ENCODE measurements at places on chromosomes 2 and 18.

- DNase-seq, result no peak
Measured at GRCh38 chr2:127644066-127645025, 1.6 kb upstream of the GPR17 start.

DNA sequence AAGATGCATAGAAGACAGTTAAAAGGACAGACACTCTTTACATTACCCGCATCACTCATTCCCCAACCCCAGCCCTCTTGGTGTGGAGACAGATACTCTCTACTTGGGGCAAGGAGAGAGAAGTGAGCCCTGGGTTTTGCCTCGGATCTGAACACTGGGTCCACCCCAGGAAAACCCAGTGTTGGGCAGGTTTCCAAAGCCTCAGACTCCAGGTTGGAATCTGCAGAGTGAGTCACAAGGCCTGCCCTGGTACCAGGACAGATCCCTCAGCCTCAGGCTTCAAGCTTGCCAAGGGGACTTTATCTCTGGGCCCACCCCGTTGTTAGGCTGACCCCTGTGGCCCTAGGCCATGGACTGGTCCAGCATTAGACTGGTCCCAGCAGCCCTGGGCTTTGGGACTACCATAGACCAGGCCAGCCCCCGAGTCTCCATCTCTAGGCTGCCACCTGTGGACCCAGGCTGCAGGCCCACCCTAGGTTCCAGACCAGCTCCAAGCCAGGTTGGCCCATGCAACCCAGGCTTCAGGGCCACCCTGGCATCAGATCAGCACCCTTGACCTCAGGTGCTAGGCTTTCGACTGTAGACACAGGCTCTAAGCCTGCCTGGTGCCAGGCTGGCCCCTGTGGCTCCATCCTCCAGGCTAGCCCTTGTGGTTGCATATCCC is 112.8 kb downstream of the GULP1 start:
- no peak for DNase-seq

DNA sequence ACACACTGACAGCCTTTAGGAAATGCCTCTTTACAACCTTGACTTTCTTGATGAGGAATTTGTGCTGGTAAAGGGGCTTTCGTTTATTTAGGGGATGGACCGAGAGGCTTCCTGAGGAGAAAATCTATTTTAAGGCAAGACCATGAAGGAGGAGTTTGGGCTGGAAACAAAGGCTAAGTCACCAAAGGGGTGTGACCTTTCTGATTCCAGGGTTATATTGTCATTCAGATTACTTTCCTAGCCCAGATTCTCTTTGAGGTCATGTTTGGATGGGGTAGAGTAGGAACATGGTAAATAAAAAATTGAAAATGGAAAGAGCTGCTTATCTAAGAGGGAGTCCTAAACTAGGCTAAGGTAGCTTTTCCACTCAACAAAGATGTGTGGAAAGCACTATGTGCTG is 77.1 kb upstream of the UGP2 start:
- no peak for DNase-seq

DNA sequence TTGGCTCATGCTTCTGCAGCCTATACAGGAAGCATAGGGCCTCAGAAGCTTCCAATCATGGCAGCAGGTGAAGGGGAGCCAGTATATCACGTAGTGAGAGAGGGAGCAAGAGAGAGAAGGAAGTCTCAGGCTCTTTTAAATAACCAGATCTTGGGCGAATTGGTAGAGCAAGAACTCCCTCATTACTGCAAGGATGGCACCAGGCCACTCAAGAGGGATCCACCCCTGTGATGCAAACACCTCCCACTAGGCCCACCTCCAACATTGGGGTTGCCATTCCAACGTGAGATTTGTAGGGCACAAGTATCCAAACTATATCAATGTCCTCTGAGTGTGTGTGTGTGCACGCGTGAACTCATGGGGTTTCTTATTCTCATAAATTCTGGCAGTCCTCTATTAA is 37.6 kb upstream of the RMP24 start:
- no peak for DNase-seq

- DNase-seq, result no peak
Measured at GRCh38 chr2:222451224-222451674, 26.9 kb downstream of the SGPP2 start.

- DNase-seq, result no peak
Measured at GRCh38 chr2:18474700-18475099, 85.8 kb downstream of the RDH14 start.

DNA sequence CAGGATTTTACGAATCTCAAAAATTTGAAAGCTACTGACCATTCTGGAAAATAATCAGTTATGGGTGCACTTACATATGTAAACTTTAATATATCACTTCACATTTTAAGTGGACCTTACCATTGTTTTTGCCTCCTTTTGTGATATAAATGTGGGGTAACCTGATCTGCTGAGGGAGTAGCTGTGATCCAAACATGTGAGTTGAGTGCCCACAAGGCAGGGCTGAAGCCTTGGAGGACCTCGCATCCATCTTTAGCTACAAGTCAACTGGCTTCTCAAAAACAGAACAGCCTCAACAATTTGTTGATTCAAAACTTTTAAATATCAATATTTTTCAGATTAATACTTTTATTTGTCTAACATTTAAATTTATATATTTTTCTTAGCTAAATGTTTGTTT is 178.2 kb downstream of the PLCL1 start:
- DNase-seq, result no peak

DNA sequence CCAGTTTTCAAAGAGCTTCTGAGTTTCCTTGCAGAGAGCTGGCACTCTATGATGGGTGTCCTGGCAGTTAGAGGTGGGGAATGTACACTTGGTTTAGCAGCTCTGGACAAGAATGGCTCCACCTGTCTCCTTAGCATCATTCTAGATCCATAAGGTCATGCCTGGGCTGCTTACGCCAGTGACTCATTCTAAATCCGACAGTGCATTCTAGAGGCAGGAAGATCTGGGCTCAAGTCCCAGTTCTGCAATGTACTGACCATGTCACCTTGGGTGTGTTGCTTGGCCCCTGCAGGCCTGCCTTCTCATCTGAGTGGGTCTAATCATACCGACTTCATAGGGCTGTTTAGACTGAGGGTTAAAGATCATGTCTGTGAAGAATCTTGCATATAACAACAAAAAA is 46.5 kb downstream of the PTGR3 start:
- DNase-seq, result no peak

GRCh38 chr18:50014606-50015005 is 180.3 kb downstream of the MYO5B start:
- no peak for DNase-seq

DNA sequence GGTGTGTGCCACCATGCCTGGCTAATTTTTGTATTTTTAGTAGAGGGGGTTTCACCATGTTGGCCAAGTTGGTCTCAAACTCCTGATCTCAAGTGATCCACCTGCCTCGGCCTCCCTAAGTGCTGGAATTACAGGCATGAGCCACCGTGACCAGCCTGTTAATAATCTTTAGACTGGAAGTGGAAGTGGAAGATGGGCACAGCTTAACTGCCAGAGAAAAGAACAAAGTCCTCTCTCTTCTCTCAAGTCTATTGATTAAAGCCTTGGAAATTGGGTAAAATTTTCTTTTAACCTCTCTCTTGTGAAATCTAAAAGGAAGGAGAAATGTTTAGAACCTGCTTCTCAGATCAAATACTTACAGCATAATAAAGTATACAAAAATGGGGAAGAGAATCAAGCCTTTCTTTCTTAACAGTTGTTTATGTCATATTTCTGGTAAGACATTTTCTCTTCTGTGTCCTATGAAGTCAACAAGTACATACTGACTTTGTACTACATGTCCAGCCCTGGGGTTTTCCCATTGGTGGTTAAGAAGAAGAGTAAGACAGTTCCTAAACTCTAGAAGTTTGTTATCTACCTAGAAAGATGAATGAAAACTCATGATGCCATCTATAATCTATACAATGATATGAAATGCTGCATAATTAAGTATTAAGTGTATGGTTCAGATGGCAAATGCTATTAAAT is 4.6 kb downstream of the TMEM169 start:
- no peak for DNase-seq

GRCh38 chr2:3193443-3194330 is 183.9 kb downstream of the EIPR1 start:
- DNase-seq, result no peak

GRCh38 chr2:236776695-236777251 is 207.1 kb downstream of the ACKR3 start:
- no peak for DNase-seq

DNA sequence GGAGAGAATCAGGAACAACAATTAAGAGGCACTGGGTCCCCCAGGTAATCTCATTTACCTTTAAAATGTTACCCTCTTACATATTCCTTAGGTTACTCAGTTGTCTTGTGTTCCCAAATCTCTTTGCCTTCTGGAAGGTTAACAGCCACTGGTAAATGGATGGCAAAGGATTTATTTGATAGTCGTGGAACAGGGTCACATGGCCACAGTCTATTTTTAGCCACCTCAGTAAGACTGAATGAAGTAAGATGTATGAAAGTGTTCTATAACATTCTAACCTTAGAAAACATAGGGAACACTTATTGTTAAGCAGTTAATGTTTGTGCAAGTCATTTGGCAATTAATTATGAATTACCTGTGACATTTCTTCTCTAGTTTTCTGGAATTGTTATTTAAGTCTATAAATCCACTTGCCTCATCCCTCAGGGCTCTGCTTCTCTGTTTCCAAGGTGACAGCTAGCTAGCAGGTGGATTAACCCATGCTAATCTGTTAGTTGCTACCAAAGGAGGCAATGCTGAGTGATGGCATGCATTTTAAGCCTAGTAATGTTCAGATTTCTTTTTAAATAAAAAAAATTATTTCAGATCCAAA is 211.0 kb downstream of the PIK3C3 start:
- DNase-seq, result no peak

DNA sequence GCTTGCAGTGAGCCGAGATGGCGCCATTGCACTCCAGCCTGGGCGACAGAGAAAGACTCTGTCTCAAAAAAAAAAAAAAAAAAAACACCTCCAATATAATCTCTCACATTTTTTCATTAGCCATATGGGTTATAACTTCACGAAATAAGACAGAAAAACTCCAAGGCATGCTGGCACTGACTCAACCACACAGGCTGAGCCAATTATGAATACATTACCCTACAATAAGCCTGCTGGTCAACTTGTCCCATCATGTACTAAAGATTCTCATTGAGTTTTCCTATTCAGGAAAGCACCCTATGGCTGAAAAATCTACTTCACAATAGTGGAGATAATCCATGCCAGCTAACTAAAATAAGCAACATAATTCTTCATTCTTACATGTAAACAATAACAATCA is 12.8 kb upstream of the MAP3K20 start:
- no peak for DNase-seq

- no peak for DNase-seq
Measured at GRCh38 chr2:162212366-162212765, 30.9 kb downstream of the FAP start.

- DNase-seq, result no peak
Measured at GRCh38 chr2:195092341-195092740, 564.7 kb upstream of the SLC39A10 start.

DNA sequence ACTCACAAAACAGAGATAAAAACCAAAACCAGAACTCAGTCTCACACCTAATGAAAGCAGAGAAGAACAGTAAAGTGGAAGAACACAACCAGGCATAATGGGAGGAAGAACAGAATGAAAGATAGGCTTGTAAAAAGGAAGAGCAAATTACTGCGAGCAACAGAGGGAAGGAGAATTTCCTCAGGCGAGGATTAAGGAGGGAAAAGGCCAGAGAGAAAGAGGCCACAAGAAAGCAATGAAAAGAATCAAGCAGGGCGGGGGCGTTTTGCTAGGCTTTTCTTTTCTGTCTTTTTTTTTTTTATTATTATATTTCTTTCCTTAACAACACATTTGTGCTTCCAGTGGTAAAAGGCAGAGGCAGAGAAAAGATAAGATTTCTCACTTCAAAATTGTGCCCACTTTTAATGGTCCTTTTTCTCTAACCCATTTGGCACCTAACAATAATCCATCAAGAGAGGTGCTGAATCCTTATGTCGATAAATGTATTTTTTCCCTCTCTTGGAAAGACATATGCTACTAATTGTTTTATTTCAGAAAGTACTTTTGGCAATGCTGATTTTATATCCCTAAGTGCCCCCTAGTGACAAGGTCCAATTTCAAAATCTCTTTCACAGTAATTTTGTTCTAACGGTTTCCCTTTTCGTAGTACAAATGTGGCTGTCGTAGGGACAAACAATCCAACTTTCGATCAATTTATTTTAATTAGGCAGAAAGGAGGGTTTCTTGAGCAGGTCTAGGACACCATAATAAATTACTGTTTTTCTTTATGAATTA is 138.7 kb upstream of the AQP4 start:
- no peak for DNase-seq

GRCh38 chr2:1584051-1584531 is 160.2 kb downstream of the PXDN start:
- no peak for DNase-seq

- no peak for DNase-seq
Measured at GRCh38 chr2:122866095-122866494, 1110.6 kb downstream of the TSN start.

GRCh38 chr18:3472681-3473544 is 22.9 kb downstream of the TGIF1 start:
- no peak for DNase-seq
